ENCODE measurements at places on chromosomes 6 and 20.

DNA sequence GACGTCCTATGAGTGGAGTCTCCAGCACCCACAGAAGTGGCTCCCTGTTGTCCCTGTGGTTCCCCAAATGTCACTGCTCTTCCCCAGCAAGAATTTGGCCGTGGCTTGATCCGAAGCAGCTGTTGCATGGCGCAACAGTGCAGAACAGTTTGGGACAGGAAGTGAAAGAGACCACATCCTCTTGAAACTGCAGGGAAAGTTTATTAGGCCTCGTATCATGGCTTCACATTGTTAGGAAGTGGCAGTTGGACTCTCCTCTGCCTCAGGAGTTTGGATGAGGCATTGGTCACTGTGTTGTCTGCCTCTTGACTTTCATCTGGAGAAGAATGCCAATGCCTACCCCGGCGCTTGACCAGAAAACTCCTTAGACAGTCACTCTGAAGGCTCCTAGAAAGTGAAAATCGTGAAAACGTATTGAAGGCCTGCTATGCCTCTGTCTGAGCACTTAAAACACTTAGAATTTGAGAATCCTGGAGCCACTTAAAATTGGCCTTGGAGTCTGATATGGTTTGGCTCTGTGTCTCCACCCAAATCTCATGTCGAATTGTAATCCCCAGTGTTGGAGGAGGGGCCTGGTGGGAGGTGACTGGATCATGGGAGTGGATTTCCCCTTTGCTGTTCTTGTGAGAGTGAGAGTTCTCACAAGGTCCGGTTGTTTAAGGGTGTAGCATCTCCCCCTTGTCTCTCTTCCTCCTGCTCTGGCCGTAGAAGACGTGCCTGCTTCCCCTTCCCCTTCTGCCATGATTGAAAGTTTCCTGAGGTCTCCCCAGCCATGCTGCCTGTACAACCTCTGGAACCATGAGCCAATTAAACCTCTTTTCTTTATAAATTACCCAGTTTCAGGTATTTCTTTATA lies 334.9 kb upstream of the JARID2 start:
- no peak for DNase-seq

DNA sequence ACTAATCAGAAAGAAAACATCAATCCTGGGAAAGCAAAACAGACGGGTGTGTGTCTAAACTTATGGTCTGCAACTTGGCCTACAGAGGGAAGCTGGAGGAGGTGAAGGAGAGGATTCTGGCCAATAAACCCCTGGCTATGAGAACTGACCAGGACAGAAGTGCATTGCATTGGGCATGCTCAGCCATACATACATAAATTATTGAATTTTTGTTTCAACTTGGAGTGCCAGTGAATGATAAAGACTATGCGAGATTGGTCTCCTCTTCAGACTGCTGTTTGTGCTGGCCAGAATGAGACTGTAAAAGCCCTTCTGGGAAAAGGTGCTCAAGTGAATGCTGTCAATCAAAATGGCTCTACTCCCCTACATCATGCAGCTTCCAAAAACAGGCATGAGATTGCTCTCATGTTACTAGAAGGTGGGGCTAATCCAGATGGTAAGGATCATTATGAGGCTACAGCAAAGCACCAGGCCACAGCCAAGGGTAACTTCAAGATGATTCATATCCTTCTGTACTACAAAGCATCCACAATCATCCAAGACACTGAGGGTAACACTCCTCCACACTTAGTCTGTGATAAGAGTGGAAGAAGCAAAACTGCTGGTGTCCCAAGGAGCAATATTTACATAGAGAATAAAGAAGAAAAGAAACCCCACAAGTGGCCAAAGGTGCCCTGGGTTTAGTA lies 17.4 kb downstream of the ADNP start:
- DNase-seq, result no peak

DNA sequence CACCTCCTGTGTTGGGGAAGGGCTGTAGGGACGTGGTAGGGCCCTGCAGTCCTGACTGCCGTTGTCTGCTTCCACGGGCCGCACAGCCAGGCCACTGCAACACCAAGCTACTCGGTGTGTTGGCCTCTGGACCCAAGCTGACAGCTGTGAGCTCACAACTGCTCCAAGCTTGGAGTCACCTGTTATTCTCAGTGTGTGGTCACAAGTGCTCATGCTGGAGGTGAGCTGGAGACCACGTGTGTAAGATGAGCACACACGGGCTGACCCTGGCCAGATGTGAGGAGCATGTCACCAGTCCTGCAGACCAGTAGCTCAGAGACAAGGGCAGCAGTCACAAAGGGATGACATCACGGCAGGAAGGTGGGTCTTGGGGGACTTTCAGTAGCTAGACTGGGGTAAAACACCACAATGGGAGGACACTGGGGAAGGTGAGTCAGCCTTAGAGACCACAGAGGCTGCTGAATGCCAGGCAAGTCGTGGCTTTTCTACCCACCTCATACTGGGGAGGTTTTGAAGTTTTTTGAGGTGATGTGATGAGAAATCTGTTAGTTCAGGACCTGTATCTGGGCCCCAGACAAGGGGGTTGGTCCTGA lies 87.3 kb downstream of the FAM120B start:
- no peak for DNase-seq

GRCh38 chr6:80742481-80742880 lies 636.0 kb downstream of the BCKDHB start:
- DNase-seq, result no peak

DNA sequence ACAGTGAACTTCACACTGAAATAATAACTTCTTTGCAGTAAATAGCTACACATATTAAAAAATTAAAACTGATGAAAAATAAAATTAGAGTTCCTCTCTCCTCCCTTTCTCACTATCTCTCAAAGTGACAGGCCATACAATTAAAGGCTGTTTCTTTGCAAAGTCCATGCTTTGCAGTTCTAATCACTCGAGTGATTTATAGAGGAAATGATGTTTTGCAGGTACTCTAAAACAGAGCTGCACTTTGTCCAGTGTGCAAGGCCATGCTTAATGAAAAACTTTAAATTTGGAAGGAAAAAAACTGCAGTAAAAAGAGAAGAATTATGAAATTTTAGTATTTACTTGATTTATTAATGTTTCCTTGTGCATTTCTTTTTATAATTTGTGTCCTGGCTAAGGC lies 112.5 kb downstream of the GMDS start:
- no peak for DNase-seq

DNA sequence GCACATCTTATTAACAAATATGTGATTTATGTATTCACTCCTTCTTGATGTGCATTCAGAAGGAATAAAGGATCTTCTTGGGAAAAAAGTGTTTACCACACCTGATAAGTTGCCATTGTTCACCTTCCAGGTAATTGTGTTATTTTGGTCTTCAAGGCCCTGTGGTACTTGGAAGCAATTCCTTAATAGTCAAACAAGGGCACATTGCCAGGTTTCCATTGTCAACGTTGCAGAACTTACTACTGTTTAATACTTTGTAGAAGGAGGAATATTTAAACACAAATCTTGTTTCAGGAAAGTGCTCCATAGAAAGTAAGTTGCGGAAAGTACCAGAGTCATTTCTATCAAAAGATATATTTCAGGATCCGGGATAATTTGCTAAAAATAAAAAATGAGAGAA lies 129.5 kb upstream of the SGK1 start:
- no peak for DNase-seq

Data from activated CD4-positive, alpha-beta T cell treated with anti-CD3 and anti-CD28 coated beads, Interleukin-2, amount 50 U/mL, for 4 hours (primary cell).